ENCODE measurements at places on chromosomes 7 and 10.

DNA sequence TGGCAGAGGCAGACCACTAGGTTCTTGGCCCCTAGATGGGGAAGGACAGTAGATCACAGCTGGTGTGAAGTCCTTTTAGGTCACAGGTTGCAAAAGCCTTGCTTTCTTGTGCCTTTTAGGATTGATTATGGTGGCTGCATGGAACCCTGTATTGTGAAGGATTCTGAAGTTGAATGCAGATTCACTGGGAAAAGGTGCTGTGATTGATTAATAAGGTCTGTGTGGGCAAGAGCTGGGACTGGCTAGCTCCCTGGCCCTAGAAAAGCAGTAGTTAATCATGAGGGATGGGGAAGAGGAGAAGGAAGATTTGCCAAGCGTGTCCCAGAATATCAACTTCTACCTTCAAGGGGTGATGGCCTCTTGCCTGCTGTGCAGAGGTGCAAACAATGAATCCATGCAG is 105.5 kb downstream of the CDH23 start:
- DNase-seq = no peak

DNA sequence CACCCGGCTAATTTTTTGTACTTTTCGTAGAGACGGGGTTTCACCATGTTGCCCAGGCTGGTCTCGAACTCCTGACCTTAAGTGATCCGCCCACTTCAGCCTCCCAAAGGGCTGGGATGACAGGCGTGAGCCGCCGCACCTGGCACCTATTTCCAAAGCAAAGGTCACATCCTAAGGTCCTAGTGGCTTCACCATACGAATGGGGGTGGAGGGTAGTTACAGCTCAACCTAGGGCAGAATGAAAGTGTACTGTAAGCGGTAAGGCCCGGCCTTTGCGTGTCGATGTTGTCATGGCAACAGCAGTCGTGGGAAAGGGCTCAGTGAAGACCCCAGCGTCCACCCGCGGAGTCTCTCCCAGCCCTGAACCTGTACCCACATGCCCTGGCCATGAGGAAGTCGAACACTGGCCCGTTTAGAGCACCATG is 1.6 kb upstream of the COX19 start:
- DNase-seq = no peak

DNA sequence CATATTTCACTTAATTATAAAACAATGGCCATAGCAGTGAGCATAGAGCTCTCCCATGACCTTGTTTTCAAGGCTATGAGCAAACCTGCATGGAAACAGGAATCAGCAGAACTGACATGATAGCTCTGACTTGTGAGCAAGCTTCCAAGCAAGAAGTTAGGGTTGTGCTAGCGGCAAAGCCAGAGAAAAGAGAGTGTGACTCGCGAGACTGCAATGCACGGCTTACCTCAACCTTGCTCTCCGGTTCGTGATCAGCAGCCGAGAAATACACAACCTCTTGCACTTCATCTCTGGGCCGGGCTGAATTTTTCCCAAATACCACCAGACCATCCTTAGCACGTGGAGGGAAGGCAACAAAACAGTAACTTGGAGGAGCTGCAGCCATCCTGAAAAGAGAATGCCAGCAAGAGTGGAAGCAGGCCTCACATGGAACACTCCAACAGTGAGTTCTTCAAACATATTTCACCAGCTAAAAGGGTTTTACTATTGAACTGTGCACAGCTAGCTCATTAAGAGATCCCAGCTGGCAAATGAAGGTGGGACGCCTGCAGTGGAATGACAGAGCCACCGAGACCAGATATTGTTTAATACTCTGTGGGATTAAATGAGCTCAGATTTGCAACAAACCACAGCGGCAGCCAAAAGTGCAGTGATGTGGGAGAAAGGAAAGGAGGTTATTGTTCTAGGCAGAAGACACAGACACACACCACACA is 20.8 kb downstream of the SCRN1 start:
- no peak for DNase-seq

DNA sequence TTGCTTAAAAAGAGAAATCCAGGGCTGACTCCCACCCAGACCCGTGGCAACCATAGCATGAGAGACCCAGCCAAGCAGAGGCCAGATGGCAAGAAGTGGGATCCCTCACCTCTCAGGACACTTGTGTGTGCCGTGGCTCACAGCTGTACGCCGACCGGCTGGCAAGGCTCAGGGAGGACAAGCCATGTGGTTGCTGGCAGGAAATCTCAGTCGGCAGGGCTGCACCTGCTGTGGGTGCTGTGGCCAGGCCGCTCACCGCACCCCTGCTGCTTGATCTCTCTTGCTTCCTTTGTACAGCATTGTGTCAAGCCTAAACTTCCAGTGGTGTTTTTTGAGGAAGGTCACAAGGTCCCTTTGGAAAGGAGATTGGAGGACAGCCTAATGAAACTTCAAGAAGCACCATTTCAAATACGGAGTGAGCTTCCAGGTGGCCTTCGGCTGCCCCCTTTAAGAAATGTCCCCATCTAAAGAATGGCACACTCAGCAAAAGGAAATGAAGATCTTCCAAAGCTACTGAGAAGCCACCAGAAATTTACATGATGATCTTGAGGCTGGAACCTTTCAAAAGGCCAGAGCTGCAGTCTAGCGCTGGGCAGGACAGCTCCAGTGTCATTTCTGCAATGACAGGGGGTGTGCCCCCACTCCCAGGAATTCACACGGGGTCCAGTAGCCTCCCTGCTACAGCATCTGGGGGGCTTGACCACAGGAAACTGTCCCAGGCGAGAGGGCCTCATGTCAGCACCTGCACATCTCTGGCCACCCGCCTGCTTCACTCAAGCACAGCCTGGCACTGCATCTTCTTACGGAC is 409.0 kb upstream of the MGMT start:
- no peak for DNase-seq

DNA sequence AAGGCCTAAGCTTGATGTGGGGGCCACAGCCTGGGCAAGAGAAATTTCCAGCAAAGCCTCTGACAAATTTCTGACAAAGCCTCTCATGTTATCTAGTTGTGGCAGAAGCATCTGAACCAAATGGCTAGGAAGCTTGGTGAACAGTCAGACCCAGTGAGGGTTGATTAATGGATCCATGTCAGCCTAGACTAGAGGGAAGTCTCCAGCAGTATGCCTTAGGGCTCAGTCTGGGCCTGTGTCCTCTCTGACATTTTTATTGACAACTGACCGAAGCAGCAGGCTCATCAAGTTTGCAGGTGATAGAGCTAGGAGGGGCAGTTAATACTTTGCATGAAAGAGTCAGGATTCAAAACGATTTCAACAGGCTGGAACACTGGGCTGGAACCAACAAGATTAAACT is 25.3 kb downstream of the HIF1AN start:
- DNase-seq = no peak

GRCh38 chr10:111081595-111081994 is 4.8 kb downstream of the ADRA2A start:
- no peak for DNase-seq

DNA sequence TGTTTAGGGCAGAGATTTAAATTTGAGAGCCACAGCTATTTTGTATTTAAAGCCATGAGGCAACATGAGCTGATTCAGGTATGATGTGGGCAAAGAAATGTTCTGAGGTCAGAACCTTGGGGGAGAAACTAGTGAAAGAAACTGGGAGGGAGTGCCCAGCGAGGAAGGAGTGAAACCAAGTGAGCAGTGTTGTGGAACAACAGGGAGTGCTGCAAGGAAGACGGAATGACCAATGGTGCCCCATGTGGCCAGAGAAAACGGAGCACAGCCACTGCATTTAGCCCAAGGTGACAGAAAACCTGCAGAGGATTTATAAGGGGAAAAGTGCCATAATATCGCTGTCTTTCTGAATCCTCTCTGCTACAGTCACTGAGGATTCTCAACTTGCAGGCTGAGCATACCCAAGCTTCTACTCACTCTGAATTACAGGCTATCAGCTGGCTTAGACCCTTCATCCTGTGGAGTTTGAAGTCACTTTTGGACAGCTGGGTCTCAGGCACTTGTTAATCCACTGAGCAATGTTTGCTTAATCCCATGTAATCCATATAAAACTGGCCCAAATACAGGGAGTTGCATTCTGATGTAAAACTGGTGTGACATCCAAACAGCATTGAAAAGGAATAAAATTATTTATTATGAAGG is 777.3 kb downstream of the CCSER2 start:
- DNase-seq = no peak

DNA sequence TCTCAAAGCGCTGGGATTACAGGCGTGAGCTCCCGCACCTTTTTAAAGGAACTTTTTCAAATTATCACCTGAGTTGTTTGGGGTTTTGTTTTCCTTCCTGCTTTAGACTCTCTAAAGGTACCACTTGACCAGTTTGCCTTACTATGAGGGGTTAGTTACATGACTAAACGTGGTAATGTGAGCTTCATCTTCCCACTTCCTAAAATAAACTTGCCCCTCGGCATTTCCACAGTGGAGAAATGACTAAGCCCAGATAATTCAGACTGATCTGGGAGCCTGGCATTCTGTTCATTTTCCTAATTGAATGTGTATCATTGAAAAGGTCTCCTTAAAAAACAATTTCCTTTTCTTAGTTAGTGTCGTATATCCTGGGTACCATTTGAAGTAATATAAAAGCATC is 163.4 kb downstream of the PLXDC2 start:
- DNase-seq = no peak

DNA sequence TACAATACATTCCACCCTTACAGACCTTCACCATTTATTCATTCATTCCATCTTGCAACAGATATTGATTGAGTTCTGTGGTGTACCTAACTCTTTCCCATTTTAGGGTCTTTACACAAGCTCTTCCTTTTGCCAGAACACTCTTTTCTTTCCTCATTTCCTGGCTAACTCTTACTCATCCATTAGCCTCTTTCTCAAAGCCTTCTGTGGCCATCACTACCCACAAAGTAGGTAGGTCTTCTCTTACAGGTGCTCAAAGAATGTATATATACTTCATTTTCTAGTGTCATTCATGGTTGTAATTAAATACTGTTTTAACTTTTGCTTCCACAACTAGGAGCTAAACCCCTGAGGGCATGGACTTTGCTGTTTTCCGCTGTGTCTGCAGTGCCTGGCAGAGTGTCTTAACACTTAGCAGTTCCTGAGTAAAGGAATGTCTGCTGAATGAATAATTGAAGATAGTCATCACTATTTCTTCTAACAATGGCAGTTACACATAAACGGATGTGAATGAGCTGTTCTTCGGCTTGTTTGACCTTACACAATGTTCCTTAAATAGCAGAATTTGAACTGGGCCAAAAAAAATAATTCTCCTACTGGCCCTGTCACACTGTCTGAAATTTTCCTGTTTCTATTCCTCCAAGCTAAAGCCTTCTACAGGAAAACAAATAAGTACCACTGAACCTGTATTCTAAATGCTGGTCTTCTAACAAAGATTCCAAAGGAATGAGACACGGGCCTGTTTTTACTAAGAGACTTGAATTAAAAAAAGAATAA is 15.1 kb downstream of the BCAP29 start:
- DNase-seq = no peak

GRCh38 chr7:139572704-139573385 is 49.4 kb downstream of the CLEC2L start:
- DNase-seq = no peak

DNA sequence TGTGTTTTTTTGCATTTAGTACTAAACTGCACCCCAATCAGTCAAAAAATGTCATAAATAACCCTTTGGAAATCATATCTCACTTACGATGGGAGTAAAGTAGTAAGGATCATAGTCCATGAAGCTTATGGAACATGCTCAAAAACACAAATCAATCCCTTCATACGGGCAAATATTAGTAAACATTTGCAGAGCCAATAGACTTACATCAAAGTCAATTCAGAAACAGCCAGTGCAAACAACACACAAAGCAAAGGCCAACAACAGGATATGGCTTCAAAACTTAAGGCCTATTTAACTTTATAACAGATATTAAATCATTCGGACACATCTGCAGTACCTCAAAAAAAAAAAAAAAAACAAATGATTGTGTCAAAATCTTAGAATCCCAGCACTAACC is 32.1 kb downstream of the SGCE start:
- DNase-seq = no peak

DNA sequence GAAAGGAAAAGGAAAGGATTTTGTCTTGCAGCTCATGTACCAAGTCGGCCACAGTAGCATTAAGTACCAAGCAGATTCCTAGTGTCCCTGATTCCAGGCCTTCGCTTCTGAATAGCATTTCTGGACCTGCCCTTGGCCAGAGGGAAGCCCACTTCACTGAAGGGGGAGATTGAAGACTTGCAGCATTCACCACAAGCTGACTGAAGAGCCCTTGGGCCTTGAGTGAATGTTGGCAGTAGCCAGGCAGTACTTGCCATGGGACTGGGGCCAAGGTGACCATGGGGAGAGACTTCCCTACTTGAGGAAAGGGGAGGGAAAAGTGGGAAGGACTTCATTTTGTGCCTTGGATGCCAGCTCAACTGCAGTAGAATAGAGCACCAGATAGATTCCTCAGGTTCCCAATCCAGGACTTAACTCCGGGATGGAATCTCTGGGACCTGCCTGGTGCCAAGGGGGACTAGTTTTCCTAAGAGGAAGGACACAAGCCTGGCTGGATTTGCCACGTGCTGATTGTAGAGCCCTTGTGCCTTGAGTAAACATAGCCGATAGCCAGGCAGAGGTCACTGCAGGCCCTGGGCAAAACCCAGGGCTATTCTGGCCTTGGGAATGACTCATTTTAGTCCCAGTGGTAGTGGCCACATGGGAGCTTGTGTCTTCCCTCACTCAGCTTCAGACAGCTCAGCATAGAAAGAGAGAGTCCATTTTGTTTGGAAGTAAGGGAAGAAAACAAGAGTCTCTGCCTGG is 141.7 kb upstream of the KCND2 start:
- DNase-seq = no peak

GRCh38 chr7:9781710-9782109 is 1192.0 kb upstream of the PHF14 start:
- no peak for DNase-seq

GRCh38 chr7:157434231-157434630 is 97.4 kb downstream of the DNAJB6 start:
- no peak for DNase-seq

DNA sequence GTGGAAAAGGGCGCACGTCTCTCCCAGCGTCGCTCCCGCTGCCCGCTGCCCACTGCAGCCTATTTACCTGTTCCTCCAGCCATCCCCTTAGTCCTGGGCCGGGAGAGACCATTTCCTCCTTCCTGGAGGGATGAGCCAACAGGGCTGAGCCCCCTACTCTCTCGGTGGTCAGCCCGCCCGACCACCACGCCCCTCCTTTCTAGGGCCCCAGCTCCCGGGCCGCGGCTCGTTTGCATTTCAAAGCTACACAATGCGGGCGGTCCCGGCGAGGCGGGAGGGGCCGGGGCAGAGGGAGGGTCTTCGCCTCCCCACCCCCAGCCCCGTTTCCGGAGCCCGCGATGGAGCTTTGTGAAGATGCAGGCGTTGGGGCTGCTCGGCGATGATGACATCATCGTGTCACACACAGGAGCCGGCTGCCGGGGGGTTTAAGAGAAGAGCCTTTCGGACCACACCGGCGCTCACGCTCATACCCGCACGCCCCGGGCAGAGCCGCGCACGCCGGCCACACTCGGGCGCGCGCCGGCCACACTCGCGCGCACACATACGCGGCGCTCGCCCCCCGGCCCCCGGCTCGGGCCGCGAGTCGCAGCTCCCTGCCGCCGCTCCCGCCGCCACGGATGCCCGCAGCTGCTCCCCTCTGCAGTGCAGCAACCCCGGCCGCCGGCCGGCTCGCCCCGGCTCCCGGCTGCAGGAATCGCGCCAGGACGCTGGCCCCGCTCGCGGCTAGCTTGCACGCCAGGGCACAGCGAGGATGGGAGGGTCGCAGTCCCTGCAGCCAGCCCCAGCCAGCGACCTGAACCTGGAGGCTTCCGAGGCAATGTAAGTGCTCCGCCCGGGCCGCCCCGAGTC is 107.7 kb upstream of the BTBD16 start:
- DNase-seq = peak; percentile 71

GRCh38 chr7:83769407-83769806 is 120.5 kb upstream of the SEMA3E start:
- DNase-seq = no peak

GRCh38 chr7:18570890-18571478 is 75.4 kb downstream of the HDAC9 start:
- DNase-seq = peak; percentile 63
